ENCODE measurements at places on chromosomes 4 and X.

- DNase-seq: no peak
Measured at GRCh38 chr4:164955107-164955805, 22.2 kb downstream of the TRIM61 start.

GRCh38 chrX:117711782-117712181, 404.8 kb downstream of the KLHL13 start:
- no peak for DNase-seq

- no peak for DNase-seq
Measured at GRCh38 chrX:130775849-130776248, 127.2 kb downstream of the ENOX2 start.

- no peak for DNase-seq
Measured at GRCh38 chr4:113823291-113823659, 61.7 kb upstream of the CAMK2D start.

DNA sequence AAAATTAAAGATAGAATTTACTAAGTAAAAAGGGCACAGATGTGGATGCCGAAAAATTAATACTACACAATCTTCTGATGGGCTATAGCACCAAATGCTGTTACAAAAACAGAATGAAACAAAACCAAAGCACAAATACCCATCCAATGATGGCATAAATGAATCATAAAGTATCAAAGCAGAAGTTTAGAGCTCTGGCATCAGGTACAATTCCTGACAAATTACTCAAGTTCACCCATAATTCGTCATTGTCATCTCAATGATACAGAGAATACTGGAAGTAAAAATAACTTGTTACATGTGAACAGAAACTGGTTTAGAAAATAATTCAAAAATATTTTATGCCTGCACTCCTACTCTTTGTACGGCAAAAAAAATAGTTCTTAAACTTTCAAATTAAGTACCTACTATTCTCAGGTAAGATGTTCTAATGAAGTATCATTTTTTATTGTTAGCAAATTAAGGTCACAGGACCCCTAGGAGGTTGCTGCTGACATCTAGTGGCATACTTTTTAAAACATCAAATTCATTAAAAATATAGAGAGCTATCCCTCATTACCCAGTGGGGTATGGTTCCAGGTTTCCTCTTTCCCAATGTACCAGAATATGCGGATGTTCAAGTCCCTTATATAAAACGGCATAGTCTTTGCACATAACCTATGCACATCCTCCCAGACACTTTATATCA, 126.1 kb downstream of the INPP4B start:
- no peak for DNase-seq

- no peak for DNase-seq
Measured at GRCh38 chr4:99852199-99852749, 35.6 kb downstream of the DAPP1 start.

DNA sequence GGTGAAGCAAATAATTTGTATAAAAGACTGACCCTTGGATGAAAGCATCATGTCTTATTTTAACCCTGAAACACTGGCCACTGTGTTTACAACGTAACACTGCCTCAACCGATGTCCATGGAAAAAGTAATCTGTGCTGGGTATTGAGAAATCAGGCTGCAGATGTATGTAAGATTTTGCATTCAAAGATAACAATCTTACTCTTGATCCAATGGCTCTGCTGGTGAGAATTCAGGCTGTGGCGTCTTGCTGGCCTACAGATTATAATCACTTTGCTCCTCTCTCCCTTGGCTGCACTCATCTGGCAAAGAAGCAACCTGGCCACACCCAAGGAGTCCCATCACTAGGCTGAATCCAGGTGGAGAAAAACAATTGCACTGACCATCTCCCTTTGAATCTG, 7.5 kb downstream of the ADGRA3 start:
- DNase-seq: no peak

All from stimulated activated CD4-positive, alpha-beta T cell treated with anti-CD3 and anti-CD28 coated beads, Interleukin-15, amount 100 ng/mL, for 1 hour (primary cell).